Hematopoietic multipotent progenitor cell treated with erythropoietin and hydrocortisone succinate and interleukin-3 and kit ligand, for 4 days (in vitro differentiated cells): ENCODE measurements at places on chromosomes 6 and 20.

DNA sequence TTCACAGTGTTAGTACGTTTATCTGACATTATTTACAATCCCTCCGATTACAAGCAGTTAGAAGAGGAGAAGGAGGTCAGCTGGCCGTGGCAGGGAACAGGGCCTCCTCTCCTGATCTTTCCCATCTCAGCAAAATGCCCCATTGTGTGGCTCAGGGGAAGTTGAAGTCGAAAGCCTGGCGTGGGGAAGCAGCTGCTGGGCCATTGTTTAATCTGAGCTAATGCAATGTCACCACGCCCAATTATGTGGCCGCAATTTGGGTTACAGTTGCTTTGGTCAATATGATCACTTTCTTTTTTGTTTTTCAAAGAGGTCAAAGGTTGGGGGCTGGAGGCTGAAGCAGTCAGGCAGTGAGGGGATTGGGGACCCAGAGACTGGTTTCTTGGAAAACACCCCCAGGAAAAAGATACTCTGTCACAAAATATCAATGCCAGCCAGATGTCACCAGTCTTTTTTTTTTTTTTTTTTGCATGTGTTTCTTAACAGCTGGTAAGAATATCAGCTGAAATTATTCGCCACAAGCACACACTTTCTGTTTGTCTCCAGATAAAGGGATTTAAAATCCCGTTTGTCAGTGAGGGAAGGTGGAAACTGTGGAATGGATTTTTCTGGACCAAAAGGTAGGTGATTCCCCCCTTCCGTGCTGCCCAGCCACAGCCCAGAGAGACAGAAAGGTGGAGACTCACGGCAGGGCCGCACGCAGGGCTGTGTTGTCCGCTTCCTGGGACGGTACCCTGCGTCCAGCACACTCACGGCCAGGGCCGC, 24.6 kb downstream of the DLL1 start:
- DNase-seq: peak; percentile 41

- peak; percentile 86 for DNase-seq
Observed at GRCh38 chr6:34055223-34055933, 90.5 kb downstream of the GRM4 start.

GRCh38 chr20:17066902-17067301, 159.9 kb upstream of the PCSK2 start:
- no peak for DNase-seq

DNA sequence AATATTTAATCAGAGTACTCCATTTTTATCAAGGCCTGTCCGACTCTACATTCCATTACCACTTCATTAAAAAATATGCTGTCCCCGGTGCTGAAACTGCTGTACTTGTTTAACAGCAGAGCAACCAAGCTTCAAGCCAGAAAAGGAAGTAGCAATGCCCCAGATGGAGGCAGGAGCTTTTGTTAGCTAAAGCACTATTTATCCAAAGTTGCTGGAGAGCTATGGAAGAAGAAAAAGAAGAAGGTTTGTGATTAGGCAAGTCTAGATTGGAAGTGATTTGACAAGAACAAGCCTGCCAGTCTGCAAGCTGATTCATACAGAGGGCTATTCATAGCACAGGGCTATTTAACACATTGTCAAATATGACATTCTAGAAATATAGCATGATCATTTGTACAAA, 160.9 kb upstream of the SPTLC3 start:
- peak; percentile 21 for DNase-seq

- no peak for DNase-seq
Observed at GRCh38 chr6:18044108-18044783, 56.8 kb upstream of the KIF13A start.

- no peak for DNase-seq
Observed at GRCh38 chr20:2847802-2848201, 7.3 kb downstream of the VPS16 start.

- DNase-seq: peak; percentile 90
Observed at GRCh38 chr6:3159805-3160781, 2.7 kb upstream of the TUBB2A start.

- no peak for DNase-seq
Observed at GRCh38 chr6:78911218-78911940, 44.0 kb downstream of the IRAK1BP1 start.

DNA sequence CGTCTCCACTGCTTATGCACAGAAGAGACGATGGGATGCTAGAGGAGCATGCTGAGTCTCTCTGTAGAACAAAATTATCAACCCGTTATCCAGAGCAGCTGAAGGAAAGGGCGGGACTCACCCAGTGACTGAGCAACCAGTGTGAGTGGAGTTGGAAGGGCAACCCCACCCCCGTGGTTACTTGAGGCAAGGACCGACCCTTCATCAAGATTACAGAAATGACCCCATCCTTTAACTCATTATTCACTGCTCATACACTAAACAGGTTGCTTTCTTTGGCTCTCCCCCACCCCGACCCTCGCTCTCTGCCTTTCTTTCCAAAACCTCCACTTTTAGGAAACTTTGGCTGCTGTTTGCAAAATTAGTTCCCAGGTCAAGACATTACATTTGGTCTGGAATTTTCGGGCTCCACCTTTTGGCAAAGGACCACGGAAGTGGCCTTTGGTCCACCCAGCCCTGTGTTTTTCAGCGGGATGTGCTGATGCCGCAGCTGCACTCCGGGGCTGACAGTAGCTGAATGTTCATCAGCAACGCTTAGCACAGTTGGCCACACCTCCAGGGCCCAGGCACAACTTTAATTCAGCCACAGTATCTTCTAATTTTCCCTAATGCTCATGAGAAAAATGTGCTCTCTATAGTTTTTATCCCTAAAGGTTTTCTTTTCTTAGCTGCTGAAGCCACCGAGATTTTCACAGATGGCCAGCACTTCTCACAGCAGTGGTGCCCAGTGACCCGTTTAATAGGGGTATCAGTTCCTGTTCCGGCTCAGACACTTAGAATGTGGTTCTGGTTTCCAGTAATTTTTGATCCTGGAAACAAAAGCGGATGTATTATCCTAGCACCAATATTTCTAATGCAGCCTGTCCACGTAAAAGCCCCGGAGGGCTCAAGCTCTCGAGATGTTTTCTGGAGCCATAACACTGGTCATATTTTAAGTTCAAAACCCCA, 103.6 kb upstream of the NXT1 start:
- peak; percentile 30 for DNase-seq

GRCh38 chr20:49874696-49875095, 40.6 kb downstream of the SPATA2 start:
- DNase-seq: no peak

GRCh38 chr20:2902291-2902690, 29.0 kb downstream of the PTPRA start:
- no peak for DNase-seq

- DNase-seq: no peak
Observed at GRCh38 chr6:143155681-143156080, 95.0 kb downstream of the AIG1 start.

- no peak for DNase-seq
Observed at GRCh38 chr6:41161851-41162552, 914 bp downstream of the TREM2 start.

GRCh38 chr6:145738265-145738664, 2.9 kb upstream of the EPM2A start:
- DNase-seq: no peak

- no peak for DNase-seq
Observed at GRCh38 chr20:15703171-15703911, 869.9 kb downstream of the KIF16B start.

DNA sequence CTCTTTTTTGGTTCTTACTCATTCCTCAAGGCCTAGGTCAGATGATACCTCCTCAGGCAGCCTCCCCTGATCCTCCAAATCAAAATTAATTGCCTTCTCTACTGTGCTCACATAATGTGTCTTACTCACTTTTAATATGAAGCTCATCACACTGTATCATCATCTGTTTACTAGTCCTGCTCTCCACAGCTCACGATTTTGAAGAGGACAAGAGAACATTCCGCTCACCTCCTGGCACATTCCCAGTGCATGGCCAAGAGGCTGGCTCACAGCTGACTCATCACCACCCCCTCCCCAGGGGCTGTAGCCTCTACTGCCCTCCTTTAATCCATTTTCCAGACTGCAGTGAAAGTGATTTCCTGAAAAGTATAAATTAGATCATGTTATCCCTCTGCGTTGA, 133.1 kb downstream of the ALDH8A1 start:
- DNase-seq: no peak

GRCh38 chr20:49034070-49034732, 11.9 kb upstream of the CSE1L start:
- no peak for DNase-seq

GRCh38 chr6:89385156-89385667, 26.9 kb downstream of the RRAGD start:
- no peak for DNase-seq

- DNase-seq: no peak
Observed at GRCh38 chr6:144035416-144035815, 27.4 kb upstream of the PLAGL1 start.

- peak; percentile 85 for DNase-seq
Observed at GRCh38 chr20:32333988-32334885, 23.9 kb upstream of the ASXL1 start.

DNA sequence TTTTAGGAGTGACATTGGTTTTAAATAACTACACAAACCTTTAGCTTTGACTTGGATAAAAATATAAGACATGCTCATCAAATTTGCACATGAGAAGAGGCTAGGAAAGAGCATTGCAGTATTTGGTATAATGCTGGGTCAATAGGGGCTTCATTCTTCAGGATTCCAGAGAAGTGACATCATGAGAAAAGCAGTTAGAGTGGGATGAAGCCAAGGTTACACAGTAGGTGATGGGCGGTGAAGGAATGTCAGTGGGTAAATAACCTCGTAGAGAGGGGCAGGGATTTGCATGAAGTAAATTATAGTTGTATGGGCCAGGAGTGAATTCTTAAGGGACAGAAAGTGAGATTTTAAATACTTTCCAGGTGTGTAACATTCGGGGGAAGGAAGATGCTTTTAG, 216.2 kb downstream of the RFPL4B start:
- DNase-seq: no peak

DNA sequence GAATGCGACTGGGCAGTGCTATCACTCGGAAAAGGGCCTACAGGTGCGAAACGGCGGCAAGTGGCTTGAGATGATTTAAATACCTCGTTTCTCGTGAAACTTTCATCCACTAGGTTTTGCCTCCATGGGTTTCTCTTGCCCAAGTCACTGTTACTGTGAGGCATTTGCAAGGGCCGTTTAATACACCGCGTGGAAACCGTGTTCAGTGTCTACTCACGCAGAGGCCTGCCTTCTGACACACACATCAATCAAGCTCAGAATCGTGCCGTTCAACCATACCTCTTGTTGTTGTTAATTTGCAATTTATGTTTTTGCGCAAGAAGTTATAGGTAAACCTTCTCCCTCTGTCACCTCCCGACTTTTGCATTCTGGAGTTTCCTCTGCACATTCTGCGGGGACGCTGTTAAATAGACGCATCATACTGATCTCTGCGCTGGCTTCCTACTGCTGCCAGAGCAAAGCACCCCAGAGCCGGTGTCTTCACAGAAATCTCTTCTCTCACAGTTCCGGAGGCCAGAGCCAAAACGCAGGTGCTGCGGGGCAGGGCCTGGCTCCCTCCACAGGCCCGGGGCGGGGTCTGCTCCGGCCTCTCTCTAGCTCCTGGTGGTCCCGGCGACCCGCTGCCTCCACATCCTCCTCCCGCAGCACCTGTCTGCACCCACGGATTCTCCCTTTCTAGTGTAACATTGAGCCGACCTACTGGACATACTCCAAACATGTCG, 251.4 kb downstream of the SMOC2 start:
- DNase-seq: no peak

DNA sequence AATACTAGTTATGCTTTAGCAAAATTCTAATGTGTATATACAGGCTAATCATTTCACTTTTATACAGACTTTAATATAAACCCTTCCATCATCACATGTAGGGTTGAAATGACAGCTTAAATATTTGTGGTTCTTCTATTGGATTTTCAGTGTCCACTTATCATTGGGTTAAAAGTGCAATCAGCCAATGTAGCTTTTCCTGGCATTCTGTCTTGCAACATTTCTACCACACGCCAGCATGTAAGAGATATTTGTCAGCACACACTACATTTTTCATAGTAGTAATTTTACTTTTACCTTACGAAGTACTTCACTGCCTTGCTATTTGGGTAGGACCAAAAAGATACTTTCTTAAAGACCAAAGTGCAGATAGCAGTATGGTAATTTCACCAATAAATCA, 252.0 kb downstream of the TBX18 start:
- no peak for DNase-seq

GRCh38 chr6:97347111-97347510, 64.1 kb upstream of the MMS22L start:
- DNase-seq: peak; percentile 39

DNA sequence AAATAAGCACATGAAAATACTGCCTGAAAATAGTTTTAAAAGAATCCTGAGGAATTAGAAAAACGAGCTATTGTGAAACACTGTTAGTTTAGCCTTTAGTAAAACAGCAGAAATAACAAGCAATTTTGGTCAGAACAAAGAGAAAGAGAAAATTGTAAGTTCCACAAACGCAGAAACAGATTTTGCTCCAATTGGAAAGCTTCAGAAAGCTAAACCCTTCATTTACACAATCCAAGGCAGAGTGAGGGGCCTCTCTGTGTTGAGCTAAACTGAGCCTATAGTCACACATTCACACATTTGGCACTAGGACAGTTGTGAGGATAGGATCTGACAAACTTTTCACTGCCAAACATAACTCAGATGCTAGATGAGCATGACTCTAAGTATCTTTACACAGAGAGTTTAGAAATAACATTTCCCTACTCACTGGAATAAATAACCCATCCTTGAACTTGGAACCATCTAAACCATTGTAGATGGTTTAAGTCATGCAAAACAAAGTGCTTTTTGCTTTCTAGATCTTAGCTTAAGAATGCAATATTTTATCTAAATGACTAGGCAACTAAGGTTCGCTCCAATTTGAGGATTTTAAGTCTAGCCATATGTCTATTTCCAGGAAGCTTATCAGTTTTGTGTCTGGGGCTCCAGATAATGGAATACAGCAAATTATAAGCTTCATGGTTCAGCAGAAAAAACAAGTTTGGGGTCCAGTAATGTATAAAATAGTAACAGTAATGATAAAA, 122.6 kb downstream of the SGK1 start:
- peak; percentile 88 for DNase-seq

GRCh38 chr6:163147994-163148393, 266.5 kb upstream of the QKI start:
- DNase-seq: no peak

GRCh38 chr20:24420567-24420966, 48.9 kb upstream of the SYNDIG1 start:
- DNase-seq: no peak

DNA sequence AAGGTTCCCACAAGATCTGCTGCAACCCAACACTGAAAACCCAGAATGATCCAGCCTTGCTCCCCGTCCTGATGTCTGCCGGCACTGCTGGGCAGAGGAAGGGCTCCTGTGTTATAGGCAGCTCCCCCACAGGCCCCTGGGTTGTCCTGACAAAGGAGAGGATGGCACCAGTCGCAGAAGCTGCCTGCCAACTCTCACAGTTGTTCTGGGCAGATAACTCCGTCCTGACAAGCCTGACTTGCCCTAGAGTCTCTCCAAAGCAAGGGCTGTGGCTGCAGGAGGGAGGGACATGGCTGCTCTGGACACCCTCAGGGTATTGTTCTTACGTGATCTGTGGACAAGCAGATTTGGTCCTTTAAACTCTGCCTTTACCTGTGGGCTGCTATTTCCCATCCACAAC, 243.8 kb downstream of the CDH26 start:
- DNase-seq: peak; percentile 82
